ENCODE measurements at places on chromosomes 1 and 21.

DNA sequence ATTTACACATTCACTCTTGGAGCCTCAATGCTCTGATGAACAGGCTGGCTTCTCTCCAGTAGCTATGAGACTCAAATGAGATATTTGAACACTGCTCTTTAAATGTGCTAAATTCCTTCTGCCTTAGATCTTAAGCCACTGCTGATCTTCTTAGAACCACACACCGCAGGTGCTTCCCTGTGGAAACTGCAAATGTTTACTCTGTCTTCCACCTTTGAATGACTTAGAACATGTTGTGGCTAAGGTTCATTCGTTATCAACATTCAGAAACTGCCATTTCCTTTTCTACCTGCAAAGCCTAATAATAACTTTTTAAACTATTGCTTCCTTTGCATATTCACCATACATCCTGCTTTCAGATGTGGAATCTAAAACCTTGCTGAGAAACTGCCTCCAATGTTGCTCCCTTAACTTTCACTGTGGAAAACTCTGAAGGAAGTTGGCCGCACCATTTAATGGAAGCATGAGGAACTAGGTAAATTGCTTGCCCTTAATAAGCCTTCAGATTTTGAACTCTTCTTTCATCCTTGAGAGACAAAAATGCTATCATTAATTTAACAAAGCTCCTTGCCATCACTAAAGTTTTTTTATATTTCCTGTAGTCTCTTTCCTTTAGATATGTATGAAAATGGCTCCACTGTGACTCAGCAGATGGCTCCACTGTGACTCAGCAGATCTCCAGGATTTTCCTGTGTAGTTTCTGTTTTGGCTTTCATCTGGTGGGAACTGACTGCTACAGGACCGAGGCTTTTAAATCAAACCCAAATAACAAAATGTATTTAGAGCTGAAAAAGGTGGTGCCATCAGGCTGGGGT lies 143.8 kb downstream of the TNFSF18 start:
- peak; percentile 2 for DNase-seq

- no peak for DNase-seq
These were observed 15.2 kb downstream of the CDCP2 start for GRCh38 chr1:54137534-54138061.

- no peak for DNase-seq
These were observed 1.6 kb downstream of the SLC30A1 start for GRCh38 chr1:211577277-211577818.

DNA sequence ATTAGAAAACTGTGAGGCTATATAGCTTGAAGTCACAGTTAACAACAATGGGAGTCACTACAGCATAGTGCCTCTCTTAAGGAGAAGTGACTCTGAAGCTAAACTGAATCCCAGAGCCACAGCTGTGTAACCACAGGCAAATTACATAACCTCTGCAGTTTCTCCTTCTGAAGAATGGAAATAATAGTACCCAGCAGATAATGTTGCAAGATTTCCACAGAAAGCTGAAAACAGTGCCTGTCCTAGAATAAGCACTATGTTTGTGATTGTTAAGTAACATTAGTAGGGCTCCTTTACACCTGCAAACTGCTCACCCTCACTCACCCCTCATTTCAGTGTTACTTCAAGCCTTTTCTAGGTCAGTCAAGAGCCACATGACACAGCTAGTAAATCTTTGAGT lies 886.7 kb downstream of the PLA2G4A start:
- DNase-seq, result no peak

DNA sequence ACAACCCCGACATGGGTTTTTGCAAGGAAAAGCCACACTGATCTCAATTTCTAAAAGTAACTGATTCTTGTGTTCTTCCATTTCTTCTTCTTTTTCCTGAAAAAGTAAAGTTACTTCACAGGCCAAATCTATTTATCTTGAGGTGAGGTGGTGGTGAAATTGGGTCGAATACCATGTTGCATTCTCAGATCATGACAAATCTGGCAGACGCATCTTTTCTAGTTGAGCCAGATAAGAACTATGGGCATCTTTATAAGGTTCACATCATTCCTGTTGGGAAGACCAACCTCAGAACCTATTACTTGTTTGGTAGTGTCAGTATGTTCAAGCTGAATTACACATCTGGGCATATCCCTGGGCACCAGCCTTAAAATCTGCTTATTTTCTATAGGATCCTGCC lies 78.6 kb upstream of the USP25 start:
- DNase-seq, result no peak

DNA sequence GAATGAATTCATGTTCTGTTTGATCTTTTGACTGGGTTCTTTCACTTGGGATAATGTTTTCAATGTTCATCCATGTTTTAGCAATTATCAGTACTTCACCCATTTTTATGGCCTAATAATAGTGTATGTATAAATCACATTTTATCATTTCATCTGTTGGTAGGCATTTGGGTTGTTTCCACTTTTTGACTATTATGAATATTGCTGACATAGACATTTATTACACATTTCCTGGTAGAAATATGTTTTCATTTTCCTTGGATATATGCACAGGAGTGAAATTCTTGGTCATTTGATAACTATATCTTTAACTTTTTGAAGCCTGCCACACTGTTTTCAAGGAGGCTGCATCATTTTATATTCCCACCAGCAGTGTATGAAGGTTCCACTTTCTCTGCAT lies 79.8 kb downstream of the AXDND1 start:
- DNase-seq, result no peak

GRCh38 chr1:33049371-33049770 lies 12.7 kb upstream of the AK2 start:
- no peak for DNase-seq

- no peak for DNase-seq
These were observed 11.5 kb downstream of the SLC37A1 start for GRCh38 chr21:42525029-42525581.
